Cortex of kidney (tissue), 1 donor: ENCODE measurements at places on chromosomes 7 and 10.

DNA sequence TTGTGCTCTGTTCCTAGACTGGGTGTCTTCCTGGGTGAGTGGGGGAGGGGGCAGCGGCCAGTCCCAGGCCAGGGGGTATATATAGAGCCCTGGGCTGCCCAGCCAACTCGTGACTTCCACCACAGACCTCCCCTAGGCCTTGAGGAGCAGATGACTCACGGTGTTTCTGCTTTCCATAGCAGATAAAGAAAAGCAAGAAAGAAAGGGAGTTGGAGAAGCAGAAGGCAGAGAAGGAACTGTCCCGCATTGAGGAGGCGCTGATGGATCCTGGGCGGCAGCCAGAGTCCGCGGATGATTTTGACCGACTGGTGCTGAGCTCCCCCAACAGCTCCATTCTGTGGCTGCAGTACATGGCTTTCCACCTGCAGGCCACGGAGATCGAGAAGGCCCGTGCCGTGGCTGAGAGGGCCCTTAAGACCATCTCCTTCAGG is 10.1 kb downstream of the CALHM2 start:
- no peak for DNase-seq

- DNase-seq, result no peak
Observed at GRCh38 chr7:55939514-55940123, 12.1 kb upstream of the MRPS17 start.

DNA sequence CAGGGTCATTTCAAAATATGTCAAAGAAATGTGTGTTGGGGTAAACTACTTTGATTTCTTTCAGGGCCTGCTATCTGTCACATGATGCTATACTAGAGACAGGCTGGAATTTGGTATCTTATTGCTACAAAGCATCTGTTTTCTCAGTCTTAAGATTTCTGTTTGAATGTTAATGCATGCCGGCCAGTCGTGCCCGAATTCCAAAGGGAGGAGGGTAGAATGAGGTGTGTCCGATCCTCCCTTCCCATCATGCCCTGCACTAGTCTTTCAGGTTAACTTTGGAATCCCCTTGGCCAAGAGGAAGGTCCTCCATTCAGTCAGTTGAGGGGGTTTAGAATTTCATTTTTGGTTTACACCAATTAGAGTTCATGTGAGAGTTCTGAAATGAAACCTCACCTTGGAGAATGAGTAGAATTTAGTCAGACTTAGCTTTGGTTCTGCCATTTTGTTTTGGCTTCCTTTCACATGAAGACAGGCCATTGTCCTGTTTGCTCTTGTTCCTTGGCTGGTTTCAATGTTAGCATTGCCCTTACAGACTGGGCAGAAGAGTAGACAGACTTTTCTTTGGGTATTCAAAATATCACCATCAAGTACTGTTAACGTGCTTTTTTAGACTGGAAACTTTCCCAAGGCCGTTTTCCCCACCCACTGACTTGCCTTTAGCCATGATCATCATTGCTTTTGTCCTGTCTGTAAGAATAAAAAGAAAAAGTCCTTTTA is 95.8 kb downstream of the CAMK1D start:
- no peak for DNase-seq

- DNase-seq, result no peak
Observed at GRCh38 chr10:35398355-35398754, 62.0 kb downstream of the CCNY start.

GRCh38 chr10:63421591-63421990 is 44.2 kb downstream of the JMJD1C start:
- DNase-seq, result no peak

- no peak for DNase-seq
Observed at GRCh38 chr10:120077707-120078492, 185.4 kb downstream of the SEC23IP start.

GRCh38 chr7:122433765-122434164 is 129.2 kb upstream of the FEZF1 start:
- DNase-seq, result no peak

GRCh38 chr7:6546498-6547251 is 4.6 kb downstream of the GRID2IP start:
- no peak for DNase-seq

GRCh38 chr10:21791276-21791675 is 212.3 kb downstream of the DNAJC1 start:
- DNase-seq, result no peak

DNA sequence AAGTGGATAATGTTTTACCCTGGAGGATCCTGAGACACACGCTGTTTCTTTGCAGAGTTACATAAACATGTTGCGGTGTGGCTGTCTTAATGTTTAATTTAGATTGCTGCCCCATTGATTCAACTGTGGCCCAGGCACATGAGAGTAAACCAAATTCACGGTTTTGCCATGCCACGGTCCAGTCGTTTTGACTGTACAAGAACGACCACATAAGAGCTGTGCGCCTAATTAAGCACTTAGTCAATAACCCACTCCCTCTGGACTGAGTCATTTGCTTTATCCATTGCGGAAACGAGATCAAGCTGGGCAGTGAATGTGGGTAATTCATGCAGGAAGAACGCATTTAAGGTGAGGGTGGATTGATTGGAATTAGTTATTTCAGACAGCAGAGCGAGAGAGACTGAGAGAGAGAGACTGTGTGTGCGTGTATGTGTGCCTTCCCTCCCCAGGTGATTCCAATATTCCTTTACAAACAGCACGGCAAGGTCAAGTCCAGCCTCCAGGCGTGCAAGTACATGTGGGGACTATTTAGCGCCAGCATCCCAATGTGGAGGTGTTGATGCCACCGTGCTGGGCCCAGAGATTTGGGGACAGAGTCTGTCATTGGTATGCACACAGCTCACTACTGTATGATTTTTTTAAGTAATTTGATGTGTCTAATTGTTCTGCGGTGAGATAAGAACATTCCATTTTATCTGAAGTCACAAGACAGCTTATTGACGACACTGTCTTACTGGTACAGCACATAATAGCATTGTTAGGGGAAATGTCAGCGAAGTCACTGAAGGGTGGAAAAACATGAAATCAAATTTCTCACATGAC is 8.4 kb upstream of the TEX36 start:
- DNase-seq, result no peak

- DNase-seq, result no peak
Observed at GRCh38 chr10:132649651-132650360, 112.2 kb downstream of the INPP5A start.

GRCh38 chr7:24496036-24496435 is 77.2 kb upstream of the PALS2 start:
- no peak for DNase-seq
